ENCODE measurements at places on chromosomes 13 and 19.

DNA sequence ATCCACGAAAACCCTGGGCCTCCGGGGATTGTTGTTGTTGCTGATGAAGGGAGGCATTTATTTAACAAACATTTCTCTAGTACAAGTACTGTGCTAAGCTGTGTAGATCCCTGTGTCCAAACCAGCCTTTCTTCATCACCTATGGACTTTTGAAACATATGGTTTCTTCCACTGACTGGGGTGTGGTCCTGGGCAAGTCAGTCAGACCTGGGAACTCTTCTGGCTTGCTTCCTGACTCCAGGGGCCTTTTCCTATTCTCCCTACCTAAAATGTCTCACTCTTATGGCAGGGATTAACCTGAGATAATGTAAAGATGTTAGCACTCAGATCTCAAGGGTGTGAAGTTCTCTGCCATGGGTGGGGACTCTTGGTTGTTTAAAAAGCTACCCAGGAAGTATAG, 46.8 kb downstream of the EFNB2 start:
- no peak for DNase-seq

DNA sequence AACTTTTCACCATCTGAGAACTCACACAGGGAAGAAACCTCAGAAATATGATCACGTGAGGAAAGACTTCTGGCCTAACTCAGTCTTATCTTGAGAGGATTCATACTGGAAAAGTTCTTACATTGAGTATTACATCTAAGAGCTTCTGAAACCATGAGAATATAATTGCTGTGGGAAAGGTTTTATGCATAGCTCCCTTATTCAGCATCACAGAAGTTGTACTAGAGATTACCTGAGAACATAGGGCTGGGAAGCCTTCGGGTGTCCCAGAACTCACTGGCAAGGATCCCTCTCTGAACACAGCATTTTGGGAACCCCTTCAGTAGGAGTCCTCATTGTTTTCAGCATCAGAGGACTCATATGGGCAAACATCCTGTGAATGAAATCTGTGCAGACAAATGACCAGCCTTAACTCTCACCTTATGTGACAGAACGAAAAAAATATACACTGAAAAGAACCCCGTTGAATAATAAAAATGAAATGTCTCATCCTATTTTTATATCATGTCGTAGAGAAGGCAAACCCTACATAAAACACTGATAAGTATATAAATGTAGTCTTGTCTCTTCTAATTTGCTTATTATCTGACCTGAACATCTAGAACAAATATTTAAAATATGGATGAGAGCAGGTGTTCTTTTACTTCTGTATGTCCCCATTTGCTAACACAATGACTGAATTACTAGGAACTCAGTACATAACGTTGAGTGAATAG, 14.2 kb downstream of the ZNF274 start:
- no peak for DNase-seq

DNA sequence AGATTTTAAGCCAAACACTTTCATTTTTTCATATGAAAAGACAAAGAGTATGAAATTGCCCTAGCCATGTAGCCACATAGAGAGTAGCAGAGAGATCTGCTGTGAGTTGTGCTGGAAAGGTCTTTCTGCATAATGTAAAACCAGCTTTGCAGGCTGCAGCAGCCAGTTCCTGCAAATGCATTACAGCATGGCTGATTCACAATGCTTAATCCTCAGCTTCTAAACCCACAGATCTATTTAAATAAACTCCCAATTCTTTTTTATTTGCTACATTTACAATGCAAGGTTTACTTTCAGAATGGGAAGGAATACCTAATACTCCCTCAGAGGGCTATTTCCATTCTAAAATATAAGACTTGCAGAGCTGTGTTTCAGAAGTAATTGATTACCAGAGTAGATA, 185.6 kb upstream of the STARD13 start:
- no peak for DNase-seq

- no peak for DNase-seq
These were observed 16.3 kb downstream of the ZNF714 start for GRCh38 chr19:21098291-21098690.

DNA sequence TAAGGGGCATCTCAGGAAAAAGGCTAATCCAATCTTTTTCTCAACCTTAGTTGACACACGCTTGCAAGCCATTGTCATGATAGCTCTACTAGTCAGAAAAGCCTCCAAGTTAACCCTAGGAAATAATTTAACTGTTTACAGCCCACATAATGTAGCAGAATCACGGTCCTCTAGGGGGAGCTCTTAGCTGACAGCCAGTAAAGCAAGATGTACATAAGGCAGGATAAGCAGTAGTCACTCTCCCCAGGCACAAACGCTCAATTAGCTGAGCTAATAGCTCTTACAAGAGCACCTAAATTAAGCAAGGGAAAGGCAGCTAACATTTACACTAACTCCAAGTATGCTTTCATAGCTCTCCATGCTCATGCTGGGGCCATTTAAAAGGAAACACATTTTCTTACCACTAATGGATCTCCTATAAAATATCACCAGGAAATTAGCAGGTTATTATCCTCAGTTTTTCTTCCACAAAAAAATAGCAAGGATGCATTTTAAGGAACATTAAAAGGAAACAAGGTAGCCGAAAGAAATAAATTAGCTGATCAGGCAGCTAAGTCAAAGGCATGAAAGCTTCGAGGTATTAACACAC, 33.7 kb upstream of the ZSCAN5A start:
- DNase-seq, result no peak

DNA sequence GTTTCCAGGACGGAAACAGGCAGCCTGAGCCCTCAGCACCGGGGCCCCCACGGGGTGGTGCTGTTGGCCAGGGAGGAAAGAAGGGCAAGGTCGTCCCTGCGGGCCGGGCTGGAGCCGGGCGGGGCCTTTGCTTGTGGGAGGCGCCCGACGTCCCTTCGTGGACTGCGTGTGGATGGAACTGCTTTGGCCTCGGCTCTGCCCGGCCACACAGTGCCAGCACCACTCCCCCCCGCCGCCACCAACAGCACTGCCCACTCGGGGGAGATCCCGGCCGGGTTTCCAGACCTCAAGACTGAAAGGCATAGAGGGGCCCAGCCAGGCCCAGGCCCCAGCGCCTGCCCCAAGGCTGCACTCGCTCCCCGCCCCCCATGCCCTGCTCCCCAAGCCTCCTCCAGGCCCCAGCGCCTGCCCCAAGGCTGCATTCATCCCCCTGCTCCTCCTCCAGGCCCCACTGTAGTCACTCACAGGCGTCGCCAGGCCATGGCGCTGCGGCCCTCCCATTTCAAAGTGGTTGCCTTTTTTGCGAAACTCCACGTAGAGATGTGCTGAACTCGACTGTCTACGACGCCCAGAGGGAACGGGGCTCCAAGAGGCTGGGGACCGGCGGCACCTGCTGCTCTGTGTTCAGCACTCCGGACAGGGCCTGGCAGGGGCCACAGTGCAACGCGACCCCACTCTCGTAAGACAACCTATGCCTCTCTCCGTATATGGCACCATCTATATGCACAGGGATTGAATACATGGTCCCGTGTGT, 22.5 kb downstream of the C13orf46 start:
- no peak for DNase-seq

DNA sequence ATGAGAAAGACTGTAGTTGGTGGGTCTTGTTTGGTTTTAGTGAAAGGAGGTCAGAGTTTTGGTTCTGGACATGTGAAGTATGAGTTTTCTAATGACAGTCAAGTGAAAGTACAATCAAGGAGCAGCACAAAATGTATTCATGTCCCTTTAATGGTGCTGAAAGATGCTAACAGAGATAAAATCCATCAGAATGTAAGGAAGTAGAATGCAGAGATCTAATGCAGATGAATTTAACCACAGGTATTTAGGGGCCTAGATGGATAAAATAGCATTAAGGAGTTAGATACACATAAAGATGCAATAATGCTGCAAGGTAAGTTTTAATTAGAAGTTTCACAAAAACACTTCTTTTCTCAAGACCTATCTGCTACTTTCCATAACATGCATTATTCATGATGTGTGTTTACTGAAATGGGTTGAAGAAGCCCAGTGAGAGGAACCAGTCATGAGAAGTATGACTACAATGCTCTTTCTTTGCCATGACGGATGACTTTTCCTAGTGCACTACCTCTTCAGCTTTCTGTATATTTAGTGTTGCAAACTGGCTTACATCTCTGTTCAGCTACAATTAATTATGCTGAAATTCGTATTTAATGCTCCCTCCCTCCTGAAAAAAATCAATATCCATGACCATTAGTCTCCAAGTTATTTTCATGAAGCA, 222.9 kb upstream of the HTR2A start:
- no peak for DNase-seq

DNA sequence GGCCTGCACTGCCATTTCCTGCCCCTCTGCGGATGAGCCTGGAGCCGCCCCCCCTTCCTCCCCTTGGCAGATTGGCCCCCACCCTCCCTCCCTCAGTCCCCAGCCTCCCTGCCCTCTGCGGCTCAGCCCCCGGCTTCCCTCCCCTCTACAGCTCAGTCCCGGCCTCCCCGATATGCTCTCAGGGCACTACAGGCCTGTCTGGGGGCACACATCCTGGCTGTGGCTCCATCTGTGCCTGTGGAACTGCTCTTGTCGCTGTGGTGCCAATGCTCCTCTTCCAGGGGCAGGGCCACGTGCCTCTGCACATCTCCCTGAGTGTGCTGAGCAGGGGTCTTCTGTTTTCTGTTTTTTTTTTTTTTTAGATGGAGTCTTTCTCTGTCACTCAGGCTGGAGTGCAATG, 39.0 kb downstream of the ADPRHL1 start:
- no peak for DNase-seq

GRCh38 chr19:4342314-4342614, 1.1 kb upstream of the MPND start:
- DNase-seq, result no peak

Data from CD4-positive, alpha-beta memory T cell (primary cell).